ENCODE measurements at places on chromosomes 1 and 21. TPM values are rescaled to one million over a fixed set of nuclear protein-coding genes. Genes with fewer than 3 reads are reported as not detected.

DNA sequence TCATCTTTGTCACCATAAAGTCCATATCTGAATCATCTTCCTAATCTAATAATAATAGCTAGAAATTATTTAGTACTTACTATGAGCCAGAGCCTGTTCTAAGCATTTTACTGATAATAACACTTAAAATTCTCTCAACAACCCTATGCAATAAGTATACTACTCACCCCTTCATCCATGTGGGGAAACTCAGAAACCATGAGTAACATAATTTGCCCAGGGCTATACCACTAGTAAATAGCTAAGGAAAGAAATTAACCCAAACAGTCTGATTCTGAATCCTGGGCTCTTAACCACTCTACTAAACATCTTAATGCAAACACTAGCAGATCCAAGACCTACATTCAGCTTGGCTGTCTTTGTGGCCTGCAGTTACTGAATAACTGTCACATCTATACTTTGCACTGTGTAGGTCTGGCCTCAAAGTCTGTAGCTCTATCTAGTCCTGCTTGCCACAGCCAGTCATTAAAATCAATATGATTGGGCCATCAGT, 394.8 kb upstream of the ESRRG start:
- DNase-seq: no peak

- DNase-seq: no peak
Observed at GRCh38 chr1:165635329-165635728, 4.3 kb downstream of the MGST3 start.

- DNase-seq: no peak
Observed at GRCh38 chr1:117120774-117121588, 568 bp downstream of the TRIM45 start.

DNA sequence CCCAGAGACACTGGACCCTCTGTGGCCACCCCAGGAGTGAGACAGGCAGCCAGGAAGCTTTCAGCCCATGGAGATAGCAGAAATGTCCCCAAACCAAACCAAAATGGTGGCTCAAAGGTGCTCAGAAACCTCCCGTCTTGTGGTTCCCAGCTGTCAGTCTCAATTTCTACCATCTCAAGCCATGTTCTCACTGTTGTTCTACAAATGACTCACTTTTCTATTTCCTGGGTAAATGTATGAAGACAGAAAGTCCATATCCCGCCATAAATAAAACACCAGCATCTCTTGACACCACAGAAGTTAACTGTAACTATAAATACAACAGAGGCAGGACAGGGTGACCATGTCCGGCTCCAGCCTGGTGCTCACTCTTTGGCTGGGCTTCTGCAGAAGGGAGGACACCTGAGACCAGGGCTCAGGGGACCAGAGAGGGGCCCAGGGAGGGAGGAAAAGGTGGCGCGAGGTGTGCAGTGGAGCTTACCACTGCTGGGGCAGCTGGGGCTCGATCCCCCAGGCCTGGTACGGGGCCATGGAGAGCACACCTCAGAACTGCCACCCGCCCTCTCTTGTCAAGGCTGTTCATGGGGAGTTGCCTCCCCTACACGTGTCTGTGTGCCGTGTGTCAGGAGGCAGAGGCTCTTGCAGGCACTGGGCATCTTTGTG, 43.6 kb downstream of the EPHB2 start:
- no peak for DNase-seq

Gene NPHS2
- total RNA-seq: not detected

Gene THEM4
- total RNA-seq: 14.7 TPM

DNA sequence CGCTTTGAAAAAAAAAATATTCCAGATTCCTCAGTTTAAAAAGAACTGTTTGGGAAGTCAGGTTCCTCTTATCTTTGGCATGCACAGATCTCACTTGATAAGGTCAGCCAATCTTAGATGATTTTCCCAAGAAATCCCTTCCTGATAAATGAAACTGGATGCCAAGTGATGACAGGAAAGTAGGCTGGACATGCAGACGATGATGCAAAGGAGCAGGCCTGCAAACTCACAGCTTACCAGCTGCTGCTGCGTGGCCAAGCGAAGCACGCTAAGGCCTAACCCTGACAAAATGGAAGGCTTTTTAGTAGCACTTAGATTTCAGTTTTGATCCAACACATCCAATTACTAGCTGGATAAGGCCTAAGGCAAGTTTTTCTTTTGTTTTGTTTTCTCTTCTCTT, 10.1 kb downstream of the TADA1 start:
- DNase-seq: no peak

- DNase-seq: no peak
Observed at GRCh38 chr21:36415375-36415774, 30.2 kb downstream of the CHAF1B start.

Gene NBPF4
- not detected for total RNA-seq

- DNase-seq: no peak
Observed at GRCh38 chr1:175127565-175127964, 59.9 kb downstream of the TNN start.

GRCh38 chr1:164629971-164630370, 71.0 kb downstream of the PBX1 start:
- DNase-seq: no peak

Gene DCST1
- not detected for total RNA-seq

Gene B3GALT5
- total RNA-seq: 0.05 TPM

GRCh38 chr21:40074198-40074597, 207.0 kb downstream of the PCP4 start:
- DNase-seq: no peak

- no peak for DNase-seq
Observed at GRCh38 chr1:170131984-170132383, 13.8 kb upstream of the NTMT2 start.

- no peak for DNase-seq
Observed at GRCh38 chr1:41397020-41397419, 35.8 kb downstream of the FOXO6 start.

DNA sequence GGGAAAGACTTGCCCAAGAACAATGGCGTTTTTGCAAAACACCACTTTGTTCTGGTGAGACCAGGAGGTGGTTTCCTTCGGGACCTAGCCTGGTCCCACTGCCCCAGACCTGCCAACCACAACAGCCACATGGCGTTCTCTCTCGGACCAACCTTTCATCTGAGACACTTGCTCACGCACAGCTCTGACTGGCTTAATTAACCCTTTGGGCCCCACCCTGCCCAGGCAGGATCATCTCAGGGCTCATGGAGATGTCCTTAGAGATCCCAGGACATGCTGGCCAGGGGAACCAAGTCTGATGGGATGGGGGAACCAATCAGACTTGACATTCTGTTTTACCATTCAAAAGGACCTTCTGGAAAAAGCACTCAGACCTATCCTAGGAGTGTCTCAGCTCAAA, 97.8 kb upstream of the SLC2A1 start:
- no peak for DNase-seq

GRCh38 chr1:223250632-223251015, 107.6 kb upstream of the TLR5 start:
- DNase-seq: no peak

- DNase-seq: peak; percentile 72
Observed at GRCh38 chr1:28877132-28877781, 37.1 kb upstream of the EPB41 start.

DNA sequence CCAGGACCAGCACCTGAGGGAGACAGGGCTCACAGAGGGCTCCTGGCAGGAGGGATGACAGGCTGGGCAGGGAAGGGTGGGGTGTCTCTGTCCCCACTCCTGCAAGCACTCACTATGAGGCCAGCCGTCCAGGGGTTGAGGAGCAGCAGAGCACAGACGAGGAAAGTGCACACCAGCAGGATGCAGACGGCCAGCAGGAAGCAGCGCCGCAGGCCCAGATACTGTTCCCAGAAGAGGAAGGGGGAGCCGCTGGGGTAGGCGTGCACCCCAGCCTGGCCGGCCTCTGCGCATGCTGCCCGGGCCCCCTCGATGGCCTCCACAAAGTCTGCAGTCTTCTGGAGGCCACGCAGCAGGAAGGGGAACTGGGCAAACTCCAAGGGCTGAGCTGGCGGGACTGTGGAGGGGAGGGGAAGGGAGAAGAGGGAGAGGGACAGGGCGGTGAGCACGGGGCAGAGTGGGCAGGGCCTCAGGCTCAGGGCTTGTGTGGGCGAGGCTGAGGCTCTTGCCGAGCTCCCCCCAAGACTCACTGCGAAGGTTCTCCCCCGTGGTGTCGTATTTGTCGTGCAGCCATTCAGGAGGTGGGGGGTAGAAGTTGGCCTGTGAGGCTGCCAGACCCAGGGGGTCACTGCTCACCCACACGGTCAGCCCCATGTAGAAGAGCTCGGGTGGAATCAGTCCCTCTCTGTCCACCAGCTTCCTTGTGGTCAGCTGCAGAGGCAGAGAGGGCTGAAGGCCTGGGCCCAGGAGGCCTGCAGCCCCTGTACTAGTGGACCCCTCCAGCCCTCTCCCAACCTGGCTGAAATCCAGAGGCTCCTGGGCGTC, 16.5 kb downstream of the PTCH2 start:
- peak; percentile 77 for DNase-seq

Gene ADAMTSL4
- total RNA-seq: 62.5 TPM

Gene HS2ST1
- 12.8 TPM for total RNA-seq

GRCh38 chr1:14303011-14303410, 295.5 kb upstream of the KAZN start:
- no peak for DNase-seq

- DNase-seq: no peak
Observed at GRCh38 chr21:35223480-35224156, 174.5 kb upstream of the RUNX1 start.

GRCh38 chr21:46545363-46545762, 59.5 kb downstream of the S100B start:
- DNase-seq: no peak

Gene OLIG2
- total RNA-seq: not detected

DNA sequence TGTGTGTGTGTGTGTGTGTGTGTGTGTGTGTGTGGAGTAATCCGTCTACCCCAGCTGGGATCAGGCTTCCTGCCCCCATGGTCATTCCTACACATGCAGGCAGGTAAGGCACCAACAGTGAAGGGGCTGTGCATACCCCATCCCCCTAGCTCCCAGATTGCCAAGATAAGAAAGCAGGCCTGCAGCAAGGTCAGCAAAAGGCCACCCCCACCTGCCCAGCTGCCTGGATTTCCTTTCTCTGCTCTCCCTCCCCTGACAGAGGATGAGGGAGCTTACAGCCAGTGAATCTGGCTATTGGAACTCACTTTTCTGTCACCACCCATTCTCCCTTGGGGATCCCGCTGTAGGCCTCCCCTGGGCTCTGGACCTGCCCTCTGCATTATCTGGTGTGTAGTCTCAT, 7.9 kb downstream of the ALX3 start:
- DNase-seq: no peak

Gene SUSD4
- total RNA-seq: 11.0 TPM

Gene ACTL8
- not detected for total RNA-seq

Gene GJA4
- total RNA-seq: 25.5 TPM

DNA sequence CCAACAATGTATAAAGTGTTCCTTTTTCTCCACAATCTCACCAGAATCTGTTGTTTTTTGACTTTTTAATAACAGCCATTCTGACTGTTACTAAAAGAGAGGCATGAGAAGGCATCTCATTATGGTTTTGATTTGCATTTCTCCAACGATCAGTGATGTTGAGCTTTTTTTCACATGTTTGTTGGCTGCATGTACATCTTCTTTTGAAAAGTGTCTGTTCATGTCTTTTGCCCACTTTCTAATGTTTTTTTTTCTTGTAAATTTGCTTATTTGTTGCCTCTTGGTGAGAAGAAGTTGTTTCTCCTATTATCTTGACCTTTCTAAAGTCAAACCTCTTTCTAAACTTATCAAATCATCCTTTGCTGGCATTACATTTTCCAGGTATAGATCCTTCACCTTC, 80.8 kb downstream of the ACBD6 start:
- DNase-seq: no peak

All from left cardiac atrium (tissue), 4 donors.